GM19239 (cell line): ENCODE measurements at places on chromosomes 1 and 21.
A peak's percentile ranks its signal among the peaks of the same experiment; 100 is the strongest.

DNA sequence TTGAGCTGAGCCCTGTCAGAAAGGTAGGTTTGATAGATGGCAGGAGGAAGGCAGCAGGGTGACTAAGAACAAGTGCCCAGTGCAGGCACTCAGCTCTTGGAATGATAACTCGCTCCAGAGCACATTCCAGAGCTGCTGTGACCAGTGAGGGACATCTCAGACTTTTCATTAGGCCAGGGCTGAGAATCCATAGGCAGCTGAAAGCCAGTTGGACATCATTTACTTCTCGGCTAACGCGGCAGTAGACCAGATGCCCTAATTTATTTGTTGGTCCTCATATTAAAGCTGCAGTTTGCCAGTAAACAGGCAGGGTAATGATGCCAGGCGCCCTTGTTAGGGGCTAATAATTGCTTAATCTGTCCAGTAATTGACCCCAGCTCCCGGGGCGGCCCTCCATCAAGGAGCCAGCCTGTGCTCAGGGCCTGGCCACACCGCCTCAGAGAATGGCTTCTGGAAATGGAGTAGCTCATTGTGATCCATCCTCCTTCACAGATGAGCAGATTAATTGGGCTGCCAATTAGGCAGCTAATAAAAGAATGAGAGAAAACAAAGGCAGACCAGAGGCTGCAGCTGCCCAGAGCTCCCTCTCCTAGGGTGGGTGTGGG is 122.0 kb downstream of the BEND5 start:
- DNase-seq = no peak

DNA sequence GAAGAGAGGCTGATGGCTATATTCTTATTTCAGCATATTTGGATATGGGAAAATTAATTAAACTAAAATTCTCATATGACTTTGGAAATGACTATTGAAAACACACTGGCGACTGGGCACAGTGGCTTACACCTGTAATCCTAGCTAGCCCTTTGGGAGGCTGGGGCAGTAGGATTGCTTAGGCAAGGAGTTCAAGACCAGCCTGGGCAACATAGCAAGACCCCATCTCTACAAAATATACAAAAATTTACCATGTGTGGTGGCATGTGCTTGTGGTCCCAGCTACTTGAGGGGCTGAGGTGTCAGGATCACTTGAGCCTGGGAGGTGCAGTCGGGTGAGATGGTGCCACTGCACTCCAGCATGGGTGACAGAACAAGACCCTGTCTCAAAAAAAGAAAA is 26.2 kb downstream of the HS2ST1 start:
- no peak for DNase-seq

DNA sequence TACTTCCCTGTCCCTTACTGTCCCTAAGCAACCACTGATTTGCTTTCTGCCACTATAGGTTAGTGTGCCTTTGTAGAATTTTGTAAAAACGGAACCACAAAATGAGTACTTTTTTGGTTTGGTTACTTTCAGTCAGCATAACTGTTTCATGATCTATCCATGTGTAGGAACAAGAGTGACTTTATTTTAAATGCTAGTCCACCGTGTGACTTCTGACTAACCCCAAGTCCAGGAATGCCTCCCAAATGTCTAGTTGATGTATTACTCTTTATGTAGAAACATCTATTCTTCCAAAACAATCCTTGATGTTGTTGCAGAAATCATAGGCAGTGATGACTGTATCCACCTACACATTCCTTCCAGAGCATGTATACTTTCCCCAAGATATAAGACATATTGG is 21.3 kb downstream of the ATPAF1 start:
- no peak for DNase-seq

GRCh38 chr1:53025034-53025768 is 36.8 kb upstream of the PODN start:
- no peak for DNase-seq

DNA sequence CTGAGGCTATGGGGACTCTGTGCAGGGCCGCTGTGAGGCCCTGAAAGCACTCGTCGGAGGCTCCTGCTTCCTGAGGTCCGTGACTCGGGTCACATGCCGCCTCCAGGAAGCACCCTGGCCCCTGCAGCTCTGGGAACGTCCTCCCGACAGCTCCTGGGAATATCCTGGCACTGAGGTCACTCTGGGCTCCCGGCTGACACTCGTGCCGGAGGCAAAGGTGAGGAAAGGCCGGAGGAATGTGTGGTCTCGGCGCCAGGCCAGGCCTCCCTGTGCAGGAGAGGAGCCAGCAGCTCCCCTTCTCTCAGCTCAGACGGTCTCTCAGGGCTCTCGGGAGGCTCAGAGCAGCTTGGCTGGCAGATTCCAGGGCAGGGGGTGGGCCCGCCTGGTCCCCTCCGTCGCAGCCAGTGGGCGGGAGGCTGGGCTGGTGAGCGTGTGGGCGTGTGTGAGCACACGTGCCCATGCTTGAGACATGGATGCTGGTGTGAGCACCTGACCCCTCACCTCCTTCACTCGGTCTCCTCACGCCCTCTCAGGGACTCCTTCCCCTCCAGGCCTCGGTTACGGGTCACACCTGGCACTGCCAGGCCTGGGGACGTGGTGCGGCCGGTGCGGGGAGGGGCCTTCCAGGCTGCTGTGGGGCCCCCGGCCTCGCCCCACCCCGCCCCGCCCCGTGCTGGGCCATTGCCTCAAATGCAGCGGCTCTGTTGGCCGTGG is 5.5 kb upstream of the RNF223 start:
- peak; percentile 77 for DNase-seq

DNA sequence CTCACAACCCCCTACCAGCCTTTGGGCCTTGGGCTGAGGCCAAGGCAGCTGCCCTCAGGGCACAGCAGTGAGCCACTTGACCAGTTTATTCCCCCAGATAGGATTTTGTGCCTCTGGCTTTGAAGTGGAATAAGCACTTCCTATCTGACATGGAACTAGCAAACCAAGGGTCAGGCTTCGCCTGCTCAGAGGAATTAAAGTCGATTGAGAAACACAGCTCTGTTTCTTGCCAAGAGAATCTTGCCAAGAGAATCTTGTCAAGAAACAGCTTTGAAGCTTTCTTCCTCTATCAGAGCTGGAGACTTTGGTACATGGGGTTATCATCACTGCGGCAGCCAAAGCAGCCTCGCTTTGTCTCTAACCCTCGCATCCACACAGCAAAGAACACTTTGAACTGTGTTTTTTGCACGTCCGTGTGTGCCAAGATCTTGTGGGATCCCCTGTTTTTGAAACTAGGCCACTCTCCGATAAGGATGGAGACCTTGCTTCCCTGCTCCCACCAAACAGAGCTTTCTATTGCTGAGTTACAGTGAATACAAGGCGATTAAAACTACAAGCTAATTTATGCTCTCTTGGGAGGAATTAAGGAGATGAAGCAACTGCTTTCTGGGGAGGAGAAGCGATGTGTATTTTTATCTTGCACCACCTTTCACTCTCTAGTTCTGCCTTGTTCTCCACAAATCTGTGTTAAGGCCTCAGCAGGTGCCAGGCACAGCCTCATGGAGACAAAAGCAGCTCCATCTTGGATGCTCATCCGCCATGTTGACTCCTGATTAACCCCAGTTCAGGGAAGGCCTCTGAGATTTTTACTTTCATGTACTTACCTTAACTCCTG is 67.3 kb downstream of the RHOU start:
- DNase-seq = no peak

DNA sequence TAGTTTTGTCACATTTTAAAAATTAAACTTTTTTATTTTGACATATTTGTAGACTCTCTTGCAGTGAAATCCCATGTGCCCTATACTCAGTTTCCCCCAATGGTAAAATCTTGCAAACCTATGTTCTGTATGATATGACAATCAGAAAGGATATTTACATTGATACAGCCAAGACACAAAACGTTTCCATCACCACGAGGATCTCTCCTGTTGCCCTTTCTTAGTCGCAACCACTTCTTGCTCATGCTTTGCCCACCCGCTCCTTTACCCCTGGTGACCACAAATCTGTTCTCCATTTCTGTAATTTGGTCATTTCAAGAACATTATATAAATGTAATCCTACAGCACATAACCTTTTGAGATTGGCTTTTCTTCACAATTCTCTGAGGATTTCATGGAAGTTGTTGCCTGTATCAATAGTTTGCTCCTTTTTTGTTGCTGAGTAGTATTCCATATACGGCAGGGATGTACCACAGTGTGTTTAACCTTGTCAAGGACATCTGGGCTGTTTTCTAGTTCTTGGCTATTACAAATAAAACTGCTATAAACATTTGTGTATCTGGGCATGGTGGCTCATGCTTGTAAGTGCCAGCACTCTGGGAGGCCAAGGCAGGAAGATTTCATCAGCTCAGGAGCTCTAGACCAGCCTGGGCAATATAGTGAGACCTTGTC is 14.0 kb upstream of the BATF3 start:
- no peak for DNase-seq

DNA sequence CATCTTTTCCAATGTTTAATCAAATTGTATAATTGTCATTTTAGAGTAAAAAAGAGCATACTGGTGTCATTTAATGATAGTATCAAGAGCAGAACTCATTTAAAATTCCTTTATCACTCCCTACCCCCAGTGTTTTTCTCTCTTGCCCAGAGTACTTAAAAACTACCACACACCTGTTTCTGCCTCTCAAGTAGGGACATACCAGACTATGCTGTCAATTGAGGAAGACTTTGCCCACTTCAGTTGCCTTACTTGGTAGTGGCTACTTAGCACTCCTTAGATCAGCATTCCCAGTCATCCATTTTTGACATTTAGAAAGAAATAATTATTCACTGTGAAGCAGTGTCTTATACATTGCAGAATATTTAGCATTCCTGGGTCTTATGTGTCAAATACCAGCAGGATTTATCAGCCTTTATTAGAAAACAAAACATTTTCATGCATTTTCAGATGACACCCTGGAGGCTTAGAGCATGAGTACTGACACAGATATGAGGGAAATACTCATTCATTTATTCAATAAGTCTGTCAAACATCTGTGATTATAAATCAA is 127.5 kb upstream of the RGS1 start:
- DNase-seq = no peak

DNA sequence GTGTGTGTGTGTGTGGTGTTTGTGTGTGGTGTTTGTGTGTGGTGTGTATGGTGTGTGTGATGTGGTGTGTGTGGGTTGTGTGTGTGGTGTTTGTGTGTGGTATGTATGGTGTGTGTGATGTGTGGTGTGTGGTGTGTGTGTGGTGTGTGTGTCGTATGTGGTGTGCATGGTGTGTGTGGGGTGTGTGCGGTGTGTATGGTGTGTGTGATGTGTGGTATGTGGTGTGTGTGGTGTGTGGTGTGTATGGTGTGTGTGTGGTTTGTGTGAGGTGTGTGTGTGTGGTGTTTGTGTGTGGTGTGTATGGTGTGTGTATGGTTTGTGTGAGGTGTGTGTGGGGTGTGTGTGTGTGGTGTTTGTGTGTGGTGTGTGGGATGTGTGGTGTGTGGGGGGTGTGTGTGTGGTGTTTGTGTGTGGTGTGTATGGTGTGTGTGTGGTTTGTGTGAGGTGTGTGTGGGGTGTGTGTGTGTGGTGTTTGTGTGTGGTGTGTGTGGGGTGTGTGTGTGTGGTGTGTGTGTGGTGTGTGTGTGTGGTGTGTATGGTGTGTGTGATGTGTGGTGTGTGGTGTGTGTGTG is 106.2 kb upstream of the ADAR start:
- no peak for DNase-seq

DNA sequence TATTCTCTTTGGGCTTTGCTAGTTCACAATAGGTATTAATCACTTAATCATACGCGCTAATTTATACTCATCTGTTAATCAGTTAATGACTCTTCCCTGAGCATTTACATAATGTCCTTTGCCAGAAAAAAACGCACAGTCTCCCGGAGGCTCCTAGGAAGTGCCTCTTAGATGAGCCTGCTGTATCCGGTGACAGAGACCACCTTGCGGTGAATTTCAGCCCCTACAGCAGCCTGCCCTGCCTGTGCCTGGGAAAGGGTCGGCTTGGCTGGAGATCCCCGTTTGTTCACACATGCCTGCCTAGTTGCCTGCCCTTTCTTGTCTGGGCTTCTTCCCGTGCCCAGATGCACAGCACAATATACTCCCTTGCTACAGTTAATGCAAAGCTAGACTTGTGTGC is 152.9 kb downstream of the ZBTB18 start:
- no peak for DNase-seq

DNA sequence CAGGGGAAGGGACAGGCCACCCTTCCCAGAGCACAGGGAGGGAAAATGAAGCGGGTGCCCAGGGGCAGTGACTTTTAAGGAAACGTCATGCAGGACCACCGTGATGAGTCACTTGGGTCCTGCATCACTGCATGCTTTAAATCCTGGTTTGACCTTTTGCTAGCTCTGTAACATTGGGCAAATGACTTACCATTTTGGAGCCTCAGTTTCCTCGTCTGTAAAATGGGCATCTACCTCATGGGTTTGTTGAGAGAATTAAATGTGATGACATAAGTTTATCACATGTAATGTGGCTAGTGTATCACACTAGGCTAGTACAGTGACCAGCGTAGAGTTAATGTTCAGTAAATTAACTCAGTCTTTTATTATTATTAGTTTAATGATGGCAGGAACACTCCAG is 114.8 kb upstream of the IGSF21 start:
- no peak for DNase-seq

- no peak for DNase-seq
Measured at GRCh38 chr1:200355801-200356200, 54.0 kb downstream of the ZNF281 start.

DNA sequence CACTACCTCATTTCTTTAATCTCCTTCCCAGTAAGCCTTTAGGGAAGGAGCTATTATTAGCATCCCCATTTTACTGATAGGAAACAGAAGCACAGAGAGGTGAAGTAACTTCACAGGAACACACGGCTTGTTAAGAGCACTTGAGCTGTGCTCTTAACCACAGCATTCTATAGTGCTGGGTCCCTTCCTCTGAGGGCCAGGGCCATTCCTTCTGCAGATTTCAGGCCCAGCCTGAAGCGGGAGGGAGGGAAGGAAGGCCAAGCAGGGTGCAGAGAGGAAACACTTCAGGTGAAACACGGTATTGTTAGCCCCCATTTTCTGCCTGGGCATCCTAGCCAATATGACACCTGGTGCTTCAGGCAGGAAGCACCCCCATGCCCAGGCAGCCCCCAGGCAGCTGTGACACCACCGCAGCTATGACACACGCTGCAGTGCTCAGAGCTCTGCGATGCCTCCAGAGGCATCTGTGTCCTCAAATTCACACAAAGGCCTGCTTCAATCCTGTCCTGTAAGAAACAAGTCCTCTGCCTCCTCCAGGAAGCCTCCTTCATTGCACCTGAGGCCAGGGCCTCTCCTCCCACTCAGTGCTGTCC is 4.5 kb upstream of the EXTL1 start:
- no peak for DNase-seq

DNA sequence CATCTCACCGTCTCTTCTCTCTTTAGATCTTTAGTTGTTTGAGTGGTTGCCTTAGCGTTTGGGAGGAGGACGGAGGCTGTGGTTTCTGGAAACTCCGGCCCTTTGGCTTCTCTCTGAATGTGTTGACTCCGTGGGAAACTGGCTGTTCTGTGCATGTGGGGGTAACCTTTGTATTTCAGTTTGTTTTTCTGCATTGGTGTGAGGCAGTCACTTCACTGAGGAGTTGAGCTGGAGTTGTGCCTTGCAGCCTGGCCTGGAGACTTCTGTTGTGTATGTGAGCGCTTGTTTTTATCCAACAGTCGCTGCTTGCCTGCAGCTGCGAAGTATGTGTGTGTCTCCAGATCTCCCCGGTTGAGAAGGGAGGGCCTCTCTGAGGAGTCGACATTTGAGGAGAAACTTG is 33.6 kb downstream of the CLDN14 start:
- no peak for DNase-seq

- DNase-seq = no peak
Measured at GRCh38 chr1:219324629-219325367, 151.1 kb downstream of the LYPLAL1 start.

- no peak for DNase-seq
Measured at GRCh38 chr1:2611031-2611501, 21.8 kb downstream of the MMEL1 start.

- DNase-seq = no peak
Measured at GRCh38 chr1:156895927-156896326, 2.4 kb downstream of the PEAR1 start.
